Activated CD4-positive, alpha-beta T cell treated with anti-CD3 and anti-CD28 coated beads for 36 hours (primary cell): ENCODE measurements at places on chromosomes 5 and 9.

DNA sequence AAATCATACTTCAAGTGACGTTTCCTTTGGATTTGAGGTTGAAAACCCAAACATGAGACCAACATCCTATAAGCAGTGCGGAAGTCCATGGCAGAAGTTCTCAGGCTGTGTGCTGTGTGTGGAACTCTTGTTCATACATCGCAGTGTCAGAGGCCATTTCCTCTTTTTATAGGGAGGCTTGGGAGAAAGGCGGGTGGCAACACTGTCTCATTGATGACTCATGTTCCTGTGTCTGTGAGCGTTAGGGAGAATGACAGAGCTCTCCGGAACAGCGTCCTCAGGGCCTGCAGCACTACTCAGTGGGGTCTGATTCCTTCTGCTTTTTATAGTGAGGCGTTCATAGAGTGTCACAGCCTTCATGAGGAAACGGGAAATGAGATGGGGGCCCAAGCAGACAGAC is 98.8 kb upstream of the BASP1 start:
- peak; percentile 33 for DNase-seq

- DNase-seq: no peak
Measured at GRCh38 chr5:14241141-14241540, 98.0 kb downstream of the TRIO start.

DNA sequence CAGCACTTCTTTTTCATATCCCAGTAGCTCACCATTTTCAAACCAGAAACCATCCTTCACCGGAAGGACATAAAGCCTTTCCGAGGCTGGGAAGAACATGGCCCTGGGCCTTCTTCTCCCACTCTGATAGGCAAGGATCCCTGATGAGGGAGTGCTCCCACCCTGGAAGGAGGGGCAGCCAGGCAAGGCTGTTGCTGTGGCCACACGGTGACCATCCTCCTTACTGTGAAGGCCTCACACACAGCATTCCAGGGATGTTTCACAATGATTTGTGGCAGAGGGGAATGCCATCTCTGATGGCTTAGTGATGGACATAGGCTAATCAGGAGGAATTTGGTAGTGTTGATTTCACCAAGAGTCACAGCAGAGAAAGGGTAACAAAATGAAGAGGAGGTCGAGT is 130.7 kb downstream of the ADAMTS12 start:
- no peak for DNase-seq

DNA sequence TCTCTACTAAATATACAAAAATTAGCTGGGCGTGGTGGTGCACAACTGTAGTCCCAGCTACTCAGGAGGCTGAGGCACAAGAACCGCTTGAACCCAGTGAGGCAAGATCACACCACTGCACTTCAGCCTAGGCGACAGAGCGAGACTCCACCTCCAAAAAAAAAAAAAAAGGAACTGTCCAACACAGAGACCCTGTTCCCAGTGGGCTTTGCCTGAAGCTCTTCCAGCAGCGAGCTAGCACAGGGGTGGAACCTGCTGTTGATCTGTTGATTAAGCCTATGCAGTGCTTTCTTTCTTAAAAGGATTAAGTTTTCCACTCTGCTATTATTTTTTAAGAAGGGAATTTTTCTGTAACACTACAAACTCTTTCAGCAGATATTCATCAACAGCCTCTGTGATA is 171.0 kb upstream of the TUT7 start:
- no peak for DNase-seq

DNA sequence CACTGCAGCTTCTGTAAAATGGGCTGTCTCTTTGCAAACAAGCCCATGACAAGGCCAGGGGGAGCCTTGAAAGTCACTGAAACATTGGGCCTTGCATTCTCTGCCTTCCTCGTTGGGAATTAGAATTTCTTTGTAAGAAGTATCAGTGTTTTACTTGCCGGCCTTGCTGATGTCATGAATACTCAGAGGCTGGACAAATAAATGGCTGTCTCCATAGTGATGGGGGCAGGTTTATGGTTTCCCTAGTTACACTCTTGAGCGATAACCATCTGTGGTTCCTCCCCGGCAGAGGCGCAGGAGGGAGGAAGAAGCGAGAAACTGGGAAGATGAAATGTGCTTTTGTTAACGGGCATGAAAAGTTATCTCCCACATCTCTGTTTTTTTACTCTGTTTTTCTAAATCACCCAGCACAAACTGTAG is 272.7 kb upstream of the PANK3 start:
- DNase-seq: peak; percentile 63

- DNase-seq: no peak
Measured at GRCh38 chr5:168215646-168216045, 75.8 kb upstream of the WWC1 start.

GRCh38 chr9:88056876-88057275 is 81.4 kb downstream of the SPATA31C2 start:
- DNase-seq: no peak

DNA sequence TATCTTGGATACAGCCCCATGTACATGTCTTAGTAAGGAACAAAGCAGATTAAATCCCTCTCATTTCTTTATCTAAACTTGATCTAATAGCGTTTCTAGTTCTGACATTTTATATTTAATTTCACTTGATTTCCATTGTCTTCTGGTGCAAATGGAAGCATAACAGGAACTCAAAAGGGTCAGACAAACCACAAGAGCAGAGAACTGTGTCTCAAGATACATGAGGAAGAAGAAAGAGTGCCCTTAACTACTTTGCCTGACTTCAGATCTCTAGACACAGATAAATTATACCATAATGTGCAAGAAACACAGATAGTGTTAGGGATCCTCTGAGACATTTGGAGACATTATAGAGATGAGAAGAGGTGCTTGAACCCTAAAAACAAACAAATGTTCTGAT is 20.7 kb upstream of the STX17 start:
- DNase-seq: no peak

GRCh38 chr5:6583049-6583880 is 49.6 kb downstream of the NSUN2 start:
- DNase-seq: peak; percentile 41

- DNase-seq: no peak
Measured at GRCh38 chr5:173509060-173509459, 107.4 kb downstream of the BOD1 start.

DNA sequence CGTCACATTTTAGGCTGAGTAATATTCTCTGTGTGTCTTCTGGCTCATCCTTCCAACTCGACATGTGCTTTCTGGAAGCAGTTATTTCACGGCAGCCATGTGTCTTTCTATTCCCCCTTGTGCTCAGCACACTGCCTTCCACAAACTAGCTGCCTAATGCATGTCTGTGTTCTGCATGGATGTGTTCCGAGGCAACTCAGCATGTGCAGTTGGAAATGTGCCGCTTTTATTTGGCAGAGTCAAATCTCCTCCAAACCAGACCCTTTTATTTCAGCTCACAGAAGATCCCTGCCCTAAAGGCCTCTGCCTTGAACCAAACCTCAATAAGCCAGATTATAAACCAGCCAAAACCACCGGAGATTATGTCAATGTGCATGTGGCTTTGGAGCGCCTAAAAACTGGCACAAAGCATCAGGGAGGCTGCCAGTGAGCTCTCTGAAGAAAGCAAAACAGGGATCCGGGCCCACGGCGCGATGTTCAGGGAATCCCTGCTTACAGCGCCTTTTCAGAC is 360.2 kb downstream of the DEPDC1B start:
- no peak for DNase-seq

- no peak for DNase-seq
Measured at GRCh38 chr9:27688954-27689353, 115.7 kb upstream of the C9orf72 start.

DNA sequence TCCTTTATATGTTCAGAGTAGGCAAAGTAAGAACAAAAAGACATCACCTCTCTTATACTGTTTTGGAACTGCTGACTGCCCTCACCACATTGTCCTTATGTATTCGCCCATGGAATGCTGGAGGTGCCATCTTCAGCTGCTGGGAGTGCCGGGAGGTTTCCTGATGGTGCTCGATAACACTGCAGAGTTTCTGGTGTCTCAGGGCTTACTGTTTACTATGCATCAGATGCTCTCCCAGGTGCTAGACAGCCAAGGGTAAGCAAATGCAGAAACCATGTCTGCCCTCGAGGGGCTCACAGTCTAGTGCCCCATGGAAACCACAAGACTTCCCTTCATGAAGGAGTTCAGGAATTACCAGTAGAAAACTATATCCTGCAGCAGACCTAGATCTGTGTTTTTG is 70.1 kb upstream of the SMIM23 start:
- DNase-seq: no peak

DNA sequence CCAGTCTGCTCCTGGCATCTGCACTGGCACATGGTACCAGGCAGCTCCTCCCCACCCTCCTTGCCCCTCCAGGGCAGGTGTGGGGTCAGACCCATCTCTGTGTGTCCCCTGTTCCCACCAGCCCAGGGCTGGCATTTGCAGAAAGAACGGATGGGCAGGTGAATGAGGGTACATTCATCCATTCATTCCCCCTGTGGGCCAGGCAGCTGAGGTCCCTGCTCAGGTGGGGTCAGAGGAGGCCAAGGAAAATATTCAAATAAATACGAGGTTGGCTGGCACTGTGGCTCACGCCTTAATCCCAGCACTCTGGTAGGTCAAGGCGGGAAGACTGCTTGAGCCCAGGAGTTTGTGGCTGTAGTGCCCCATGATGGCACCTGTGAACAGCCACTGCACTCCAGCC is 25.0 kb upstream of the PHYKPL start:
- no peak for DNase-seq

DNA sequence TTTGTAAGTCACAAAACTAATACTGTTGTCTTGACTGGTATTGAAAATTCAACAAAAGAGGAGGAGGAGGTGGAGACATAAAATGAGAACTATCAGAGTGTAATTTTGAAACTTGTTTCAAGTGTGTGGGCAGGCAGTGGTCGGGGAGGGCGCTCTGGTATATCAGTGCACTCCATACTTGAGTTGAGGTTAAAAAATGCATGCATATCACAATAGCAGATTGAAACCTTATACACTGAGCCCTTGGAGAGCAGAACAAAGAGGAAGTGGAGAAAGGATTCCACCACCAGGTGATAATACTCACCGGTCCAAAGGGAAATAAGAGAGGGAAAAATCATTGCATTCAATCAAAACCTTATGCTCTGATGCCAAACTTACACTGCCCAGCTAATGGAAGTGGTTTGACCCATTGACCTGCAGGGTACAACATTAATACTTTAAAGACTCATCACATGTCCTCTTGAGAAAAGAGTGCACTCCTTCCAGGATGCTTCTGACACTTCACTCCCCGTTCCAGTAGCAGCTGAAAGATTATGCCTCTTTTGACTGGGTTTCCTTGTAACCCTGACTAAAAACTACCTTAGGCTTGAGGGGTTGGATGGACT is 79.5 kb upstream of the FAM169A start:
- DNase-seq: peak; percentile 72

- no peak for DNase-seq
Measured at GRCh38 chr5:68240202-68240601, 24.6 kb downstream of the PIK3R1 start.

GRCh38 chr9:86605303-86605702 is 251.1 kb upstream of the TUT7 start:
- no peak for DNase-seq

- DNase-seq: no peak
Measured at GRCh38 chr5:16618138-16618897, 1.5 kb upstream of the RETREG1 start.

DNA sequence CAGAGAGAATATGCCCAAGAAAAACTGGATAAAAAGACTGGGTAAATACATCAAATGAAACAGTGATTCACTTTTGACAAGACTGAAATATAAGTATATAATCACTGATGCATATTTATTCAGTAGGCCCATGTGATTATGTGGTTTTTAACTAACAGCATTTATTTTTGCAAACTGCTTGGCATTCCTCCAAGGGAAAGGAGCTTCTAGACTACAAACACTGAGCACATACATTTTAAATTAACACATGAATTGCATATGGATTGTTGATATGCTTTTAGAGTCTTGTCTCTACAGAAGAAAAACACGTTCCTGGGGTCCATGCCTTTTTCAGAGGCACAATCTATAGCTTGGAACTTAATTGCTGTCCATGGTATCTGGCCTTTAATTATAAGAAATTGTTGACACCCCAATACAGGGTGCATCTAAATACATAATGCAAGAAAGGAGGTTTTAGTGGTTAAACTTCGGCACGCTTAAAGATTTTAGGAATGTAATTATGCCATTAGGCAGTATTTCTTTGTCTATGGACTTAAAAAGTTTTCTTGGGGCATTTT is 6.9 kb upstream of the MEIKIN start:
- DNase-seq: no peak

DNA sequence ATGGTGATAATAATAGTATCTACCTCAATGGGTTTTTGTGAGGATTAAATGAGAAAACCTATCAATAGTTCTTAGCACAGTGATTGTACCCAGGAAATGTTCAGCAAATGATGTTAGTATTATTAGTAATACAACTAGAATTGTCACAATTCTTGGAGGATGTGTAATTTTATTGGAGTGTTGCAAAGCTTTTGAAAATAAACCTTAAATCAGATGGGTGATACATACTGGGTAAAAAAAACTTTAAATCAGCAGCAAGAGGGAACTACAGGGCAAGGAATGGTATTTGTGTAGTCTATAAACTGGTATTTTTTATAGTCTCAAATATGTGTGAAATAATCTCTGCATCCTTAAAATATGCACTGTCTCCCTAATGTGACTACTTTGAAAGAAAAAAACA is 371.6 kb downstream of the PIK3R1 start:
- DNase-seq: no peak

- DNase-seq: no peak
Measured at GRCh38 chr9:136059851-136060670, 35.0 kb downstream of the NACC2 start.

DNA sequence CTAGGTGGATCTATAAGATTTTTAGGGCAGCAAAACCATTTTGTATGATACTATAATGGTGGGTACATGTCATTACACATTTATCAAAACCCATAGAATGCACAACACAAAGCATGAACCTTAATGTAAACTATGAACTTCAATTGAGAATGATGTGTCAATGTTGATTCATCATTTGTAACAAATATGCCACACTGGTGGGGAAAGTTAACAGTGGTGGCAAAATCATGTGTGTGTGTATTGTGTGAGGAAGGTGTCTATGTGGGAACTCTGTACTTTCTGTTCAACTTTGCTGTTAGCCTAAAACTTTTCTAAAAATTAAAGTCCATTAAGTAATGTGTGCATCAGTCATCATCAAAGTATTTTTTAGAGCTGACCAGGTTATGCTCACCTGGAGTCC is 38.9 kb downstream of the HAVCR1 start:
- no peak for DNase-seq

- no peak for DNase-seq
Measured at GRCh38 chr9:28120184-28120583, 546.9 kb upstream of the C9orf72 start.

DNA sequence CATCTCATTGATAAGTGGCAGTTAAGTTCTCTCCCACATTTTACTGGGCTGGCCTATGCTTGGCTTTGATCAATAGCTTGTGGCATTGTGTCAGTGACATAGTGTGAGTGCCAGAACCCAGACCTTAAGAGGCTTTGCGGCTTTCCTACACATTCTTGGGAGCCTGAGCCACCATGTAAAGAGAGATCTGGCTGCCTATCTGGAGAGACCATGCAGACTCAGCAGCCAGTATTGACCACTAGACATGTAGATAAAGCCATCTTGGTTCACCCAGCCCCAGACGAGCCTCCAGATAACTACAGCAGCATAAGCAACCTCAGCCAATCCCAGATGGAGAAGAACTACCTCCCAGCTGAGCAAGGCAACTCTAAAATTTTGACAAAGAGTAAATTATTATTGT is 28.6 kb downstream of the C9orf153 start:
- no peak for DNase-seq
